ENCODE measurements at places on chromosomes 7 and 10.

DNA sequence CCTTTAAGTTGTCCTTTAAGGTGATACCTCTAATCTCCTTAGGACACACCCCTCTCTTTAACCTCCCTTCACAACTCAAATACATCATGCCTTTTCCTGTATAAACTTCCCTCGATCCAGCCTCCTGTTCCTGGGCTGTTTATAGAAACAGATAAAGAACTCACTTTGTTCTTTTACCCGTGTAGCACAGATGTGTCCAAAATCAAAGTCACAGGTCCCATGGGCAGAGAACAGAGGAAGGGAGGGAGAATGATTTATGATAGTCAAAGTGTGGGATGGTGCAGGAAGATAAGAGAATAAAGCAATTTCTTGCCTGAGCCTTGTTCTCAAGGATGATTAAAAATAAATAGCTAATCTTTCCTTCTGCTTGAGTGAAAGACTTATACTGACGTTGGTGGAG lies 50.3 kb upstream of the CABCOCO1 start:
- DNase-seq = no peak

- DNase-seq = no peak
Measured at GRCh38 chr7:11957956-11958355, 126.0 kb upstream of the THSD7A start.

GRCh38 chr7:23299770-23300300 lies 696 bp downstream of the MALSU1 start:
- DNase-seq = no peak

GRCh38 chr7:47574482-47575329 lies 7.2 kb downstream of the TNS3 start:
- DNase-seq = no peak

DNA sequence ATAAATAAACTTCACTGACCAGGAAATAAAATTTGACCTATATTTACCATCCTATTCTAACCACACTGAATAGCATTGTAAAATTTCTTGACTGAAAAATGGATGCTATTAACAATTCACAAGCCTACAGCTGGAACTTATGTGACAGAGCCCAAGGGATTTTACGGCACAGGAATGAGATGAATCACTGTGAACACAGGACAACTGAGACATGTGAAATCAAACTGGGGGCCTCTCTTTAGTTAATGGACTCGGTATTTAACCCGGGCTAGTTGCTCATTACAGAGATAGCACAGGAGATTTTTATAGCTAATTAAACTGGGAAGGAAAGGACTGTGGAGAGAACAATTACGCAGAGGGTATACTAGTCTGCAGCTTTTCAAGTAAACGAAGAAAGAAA lies 100.6 kb downstream of the MICU1 start:
- DNase-seq = no peak

DNA sequence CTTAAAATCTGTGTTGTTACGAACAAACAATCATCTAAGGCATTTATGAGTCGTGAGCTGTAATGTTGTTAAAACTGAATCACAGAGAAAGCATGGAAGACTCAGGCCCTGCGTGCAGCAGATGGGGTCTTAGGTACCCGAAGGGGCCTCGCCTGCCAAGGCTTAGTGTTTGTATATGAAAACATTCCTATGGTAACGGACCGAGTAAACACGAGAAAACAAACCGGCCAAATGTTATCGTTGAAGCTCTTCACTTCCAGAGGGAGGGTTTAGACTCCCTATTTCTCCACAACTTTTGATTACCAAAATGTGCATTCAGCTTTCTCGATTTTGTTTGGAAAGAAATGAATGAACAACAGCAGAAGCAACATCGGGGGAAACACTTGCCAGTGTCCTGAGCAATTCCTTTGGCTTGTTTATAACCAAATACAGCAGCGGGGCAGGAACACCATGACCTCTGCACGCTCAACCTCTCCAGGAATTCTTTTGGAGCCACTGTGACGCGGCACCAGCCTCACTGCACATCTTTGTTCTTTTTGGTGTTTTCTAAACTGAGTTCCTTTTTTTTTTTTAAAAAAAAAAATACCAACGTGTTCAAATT lies 121.6 kb upstream of the KLF6 start:
- DNase-seq = no peak

All from T-helper 2 cell (primary cell).